Right atrium auricular region (tissue), 2 donors: ENCODE measurements at places on chromosomes 7 and 10. TPM values are rescaled to one million over a fixed set of nuclear protein-coding genes. Genes with fewer than 3 reads are reported as not detected.

Gene BMS1
- total RNA-seq = 11.2 TPM

DNA sequence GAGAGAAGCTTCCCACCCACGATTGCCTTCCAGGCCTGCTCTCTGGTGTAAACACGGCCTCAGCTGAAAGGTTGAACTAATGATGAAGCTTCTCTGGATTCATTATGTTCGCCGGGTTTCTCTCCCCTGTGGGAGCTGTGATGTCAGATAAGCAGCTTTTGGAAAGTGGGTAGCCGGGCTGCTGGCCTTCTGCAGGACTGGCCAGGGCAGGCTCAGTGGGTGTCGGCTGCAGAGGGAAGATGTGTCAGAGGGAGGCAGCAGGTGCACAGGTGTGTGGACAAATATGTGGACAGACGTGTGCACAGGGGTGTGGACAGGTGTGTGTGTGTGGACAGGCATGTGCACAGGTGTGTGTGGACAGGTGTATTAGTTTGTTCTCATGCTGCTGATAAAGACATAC, 28.5 kb upstream of the PSMG3 start:
- no peak overlapping the region for H3K27ac ChIP-seq
- H3K4me1 ChIP-seq = no peaks in the 10 kb centered on the region
- no peak overlapping the region for H3K4me3 ChIP-seq

DNA sequence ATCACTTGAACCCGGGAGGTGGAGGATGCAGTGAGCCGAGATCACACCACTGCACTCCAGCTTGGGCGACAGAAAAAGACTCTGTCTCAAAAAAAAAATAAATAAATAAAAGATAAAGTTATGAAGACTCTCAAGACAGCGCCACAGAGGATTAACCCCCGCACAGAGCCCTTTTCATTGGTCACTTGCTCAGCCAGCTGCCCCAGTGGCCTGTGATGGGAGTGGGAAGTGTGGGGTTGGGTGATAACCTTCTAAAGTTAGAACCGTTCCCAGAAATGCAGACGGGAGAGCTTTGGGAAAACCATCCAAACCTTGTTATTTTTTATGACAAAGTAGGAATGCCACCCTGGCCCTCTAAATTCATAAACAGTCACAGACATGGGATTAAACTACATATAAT, 57.4 kb downstream of the PARP12 start:
- no peaks in the 10 kb centered on the region for H3K4me1 ChIP-seq
- H3K4me3 ChIP-seq = no peak overlapping the region
- H3K36me3 ChIP-seq = no peaks in the 10 kb centered on the region

GRCh38 chr7:17374157-17374556, 75.7 kb downstream of the AHR start:
- H3K4me3 ChIP-seq = no peak overlapping the region
- no peak for DNase-seq
- H3K27ac ChIP-seq = no peak overlapping the region
- H3K4me1 ChIP-seq = peaks cover 13% of the 10 kb centered on the region
- no peaks in the 10 kb centered on the region for H3K27me3 ChIP-seq
- H3K36me3 ChIP-seq = no peaks in the 10 kb centered on the region

DNA sequence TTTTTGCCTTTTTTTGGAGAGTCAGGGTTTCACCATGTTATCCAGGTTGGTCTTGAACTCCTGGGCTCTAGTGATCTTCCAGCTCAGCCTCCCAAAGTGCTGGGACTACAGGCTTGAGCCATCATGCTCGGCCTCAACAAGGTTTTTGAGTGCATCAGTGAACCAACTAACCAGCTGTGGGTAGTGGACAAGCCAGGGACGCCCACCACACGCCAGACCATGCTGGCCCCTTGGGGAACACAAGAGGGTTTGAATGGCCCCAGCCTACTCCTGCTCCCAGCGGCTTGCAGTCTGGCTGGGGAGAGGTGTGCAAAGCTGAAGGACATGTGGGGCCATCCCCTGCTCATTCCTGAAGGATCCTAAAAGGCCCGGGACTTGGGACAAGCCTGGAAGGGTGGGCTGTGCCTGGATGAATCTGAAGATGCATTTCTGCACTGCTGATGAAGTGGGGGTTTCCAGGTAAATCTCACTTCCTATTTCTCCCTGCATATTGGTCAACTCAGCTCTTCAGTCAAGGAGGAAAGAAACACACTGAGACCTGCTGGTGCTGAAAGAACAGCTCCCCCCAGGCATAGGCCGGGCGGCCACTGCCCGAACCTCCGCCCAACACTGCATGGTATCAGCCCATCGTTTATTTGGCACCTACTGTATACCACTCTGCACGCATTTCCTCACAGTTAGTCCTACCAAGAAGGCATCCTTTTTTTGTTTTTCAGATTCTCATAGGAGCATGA, 6.9 kb downstream of the MMD2 start:
- H3K36me3 ChIP-seq = no peaks in the 10 kb centered on the region
- H3K27me3 ChIP-seq = no peaks in the 10 kb centered on the region
- no peaks in the 10 kb centered on the region for H3K4me1 ChIP-seq
- DNase-seq = no peak

DNA sequence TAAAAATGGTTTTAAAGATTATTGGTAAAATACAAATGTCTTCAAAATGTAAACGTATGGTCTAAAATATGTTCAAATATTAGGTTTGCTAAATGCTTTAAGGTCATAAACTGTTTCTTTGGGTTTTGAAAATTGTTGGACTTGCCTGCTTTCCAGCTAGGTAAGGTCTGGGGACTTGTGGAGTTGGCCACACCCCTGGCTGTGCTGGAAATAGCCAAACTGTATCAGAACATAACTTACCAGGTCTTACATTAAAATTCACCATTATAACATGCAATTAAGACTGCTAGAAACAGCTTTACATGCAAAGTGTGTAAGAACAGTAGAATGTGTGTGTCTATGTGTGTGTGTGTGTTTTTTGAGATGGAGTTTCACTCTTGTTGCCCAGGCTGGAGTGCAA, 29.7 kb upstream of the BNIP3 start:
- H3K36me3 ChIP-seq = no peaks in the 10 kb centered on the region
- no peaks in the 10 kb centered on the region for H3K27me3 ChIP-seq
- no peak for DNase-seq
- H3K27ac ChIP-seq = no peak overlapping the region
- H3K4me3 ChIP-seq = no peak overlapping the region
- no peaks in the 10 kb centered on the region for H3K4me1 ChIP-seq

DNA sequence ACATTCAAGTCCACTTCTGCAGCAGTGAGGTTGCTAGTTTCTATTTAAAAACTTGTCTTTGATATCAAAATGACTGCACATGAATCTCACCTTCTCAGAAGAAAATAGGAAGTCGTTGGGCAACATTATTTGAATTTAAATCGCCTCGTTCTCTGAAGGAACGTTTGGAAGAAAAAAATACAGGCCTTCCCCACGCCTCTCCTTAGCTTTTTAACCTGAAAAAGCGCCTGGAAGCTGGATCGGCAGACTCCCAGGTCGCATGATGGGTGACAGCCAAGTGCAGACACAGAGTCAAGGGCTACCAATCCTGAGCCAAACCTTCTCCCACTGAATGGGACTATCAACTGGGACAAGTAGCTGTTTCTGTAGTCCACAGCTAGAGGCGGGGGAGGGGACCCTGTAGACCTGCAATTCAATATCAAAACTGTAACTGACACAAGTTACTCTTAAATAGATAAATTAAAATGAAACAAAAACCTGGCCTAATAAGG, 2.2 kb downstream of the FAM53B start:
- H3K4me3 ChIP-seq = no peak overlapping the region
- H3K27me3 ChIP-seq = no peaks in the 10 kb centered on the region
- no peaks in the 10 kb centered on the region for H3K4me1 ChIP-seq
- H3K36me3 ChIP-seq = no peaks in the 10 kb centered on the region
- DNase-seq = peak; percentile 57

DNA sequence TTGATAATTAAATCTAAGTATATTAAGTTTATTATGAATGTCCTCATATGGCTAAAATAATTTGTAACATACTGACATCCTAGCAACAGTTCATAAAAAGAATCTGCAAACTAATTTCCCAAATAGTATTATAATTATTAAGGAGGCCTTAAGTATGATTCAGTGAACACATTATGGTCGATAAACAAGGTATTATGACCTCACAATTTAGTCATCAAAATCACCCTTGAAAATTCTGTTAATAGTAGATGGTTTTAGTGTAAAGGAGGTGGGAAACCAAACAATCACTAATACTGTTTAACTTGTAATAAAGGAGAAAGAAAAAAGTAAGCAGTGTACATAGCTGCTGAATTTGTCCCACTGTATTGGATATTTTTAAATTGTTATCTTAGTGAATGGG, 2.1 kb downstream of the ETV1 start:
- no peaks in the 10 kb centered on the region for H3K36me3 ChIP-seq
- no peak for DNase-seq
- no peaks in the 10 kb centered on the region for H3K4me1 ChIP-seq
- H3K4me3 ChIP-seq = peak overlapping the region; percentile 66
- H3K27ac ChIP-seq = no peak overlapping the region
